ENCODE measurements at places on chromosomes 11 and 22.

DNA sequence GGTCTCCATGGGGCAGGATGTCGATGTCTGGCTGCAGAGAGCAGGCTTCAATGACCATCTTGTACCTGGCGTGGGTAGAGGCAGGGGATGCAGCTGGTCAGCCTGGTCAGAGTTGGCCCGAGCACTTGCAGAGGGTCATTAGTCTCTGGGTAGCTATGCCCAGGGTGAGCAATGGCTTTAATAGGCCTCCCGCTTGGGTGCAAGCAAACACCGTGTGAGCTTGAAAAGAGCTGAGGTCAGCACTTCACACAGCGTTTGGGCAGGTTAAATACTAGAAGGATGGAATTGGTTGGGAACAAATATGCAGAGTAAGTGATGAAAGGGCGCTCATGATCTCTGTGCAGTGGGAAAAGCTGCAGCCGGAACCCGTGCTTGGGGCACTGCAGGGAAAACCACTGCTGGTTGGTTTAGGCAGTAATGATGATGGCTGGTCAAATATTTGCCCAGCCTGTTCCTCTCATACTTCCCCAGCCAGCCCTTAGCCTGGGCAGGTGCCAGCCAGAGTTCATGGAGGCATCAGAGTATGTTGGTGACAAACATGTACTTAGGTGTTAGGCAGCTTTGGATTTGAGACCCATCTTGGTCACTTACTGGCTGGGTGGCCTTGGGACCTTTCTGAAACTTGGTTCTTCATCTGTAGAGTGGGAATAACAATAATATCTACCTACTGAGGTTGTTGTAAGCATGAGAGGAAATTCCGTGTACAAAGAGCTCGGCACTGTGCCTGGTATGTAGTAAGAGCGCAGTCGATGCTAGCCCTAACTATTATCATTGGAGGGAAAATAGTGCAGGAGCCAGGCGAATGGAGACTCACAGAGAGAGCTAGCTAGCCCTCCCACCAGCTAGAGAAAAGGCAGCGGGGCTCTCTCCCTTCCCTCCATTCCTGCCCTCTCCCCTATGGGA lies 25.2 kb upstream of the KCNJ11 start:
- no peak for DNase-seq

DNA sequence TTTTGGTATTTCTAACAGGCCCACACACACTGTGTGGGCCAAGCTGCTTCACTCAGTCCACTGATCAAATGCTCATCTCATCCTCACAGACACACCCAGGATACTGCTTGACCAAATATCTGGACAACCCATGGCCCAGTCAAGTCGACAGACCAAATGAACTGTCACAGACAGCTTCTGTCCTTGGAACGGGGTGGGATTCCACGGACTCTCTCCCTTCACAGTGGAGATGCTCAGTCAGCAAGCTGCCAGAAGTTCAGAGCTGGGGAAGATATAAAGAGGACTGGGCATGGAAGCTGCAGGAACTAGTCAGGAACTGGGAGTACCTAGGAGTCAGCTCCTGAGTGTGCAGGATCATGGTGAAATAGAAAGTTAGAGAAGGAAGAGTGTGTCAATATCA lies 34.6 kb upstream of the CD81 start:
- no peak for DNase-seq

DNA sequence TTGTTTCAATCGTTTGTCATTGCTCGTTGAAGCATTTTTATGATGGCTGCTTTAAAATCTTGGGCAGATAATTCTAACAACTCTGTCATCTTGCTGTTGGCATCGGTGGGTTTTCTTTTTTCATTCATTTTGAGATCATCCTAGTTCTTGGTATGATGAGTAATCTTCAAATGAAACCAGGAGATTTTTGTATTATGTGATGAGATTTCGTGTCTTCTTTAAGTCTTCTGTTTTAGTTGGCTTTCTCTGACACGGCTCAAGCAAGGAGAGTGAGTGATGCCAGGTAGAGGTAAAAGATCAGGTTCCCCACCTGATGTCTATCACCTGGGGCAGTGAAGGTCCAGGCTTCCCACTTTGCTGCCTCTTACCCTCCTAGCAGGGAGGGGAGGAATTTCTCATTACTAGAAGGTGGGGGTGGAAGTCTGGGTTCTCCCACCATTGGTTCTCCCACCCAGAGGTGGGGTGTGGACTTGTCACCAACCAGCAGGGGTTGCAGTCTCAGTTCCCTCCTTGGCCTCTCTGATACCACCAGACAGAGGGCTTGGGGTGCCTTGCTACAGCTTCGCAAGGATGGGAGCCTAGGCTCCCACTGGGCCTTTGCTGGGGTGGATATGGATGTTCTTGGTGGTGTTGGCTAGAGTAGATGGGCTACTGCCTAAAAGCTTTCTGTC lies 12.9 kb downstream of the CDC45 start:
- DNase-seq: no peak

DNA sequence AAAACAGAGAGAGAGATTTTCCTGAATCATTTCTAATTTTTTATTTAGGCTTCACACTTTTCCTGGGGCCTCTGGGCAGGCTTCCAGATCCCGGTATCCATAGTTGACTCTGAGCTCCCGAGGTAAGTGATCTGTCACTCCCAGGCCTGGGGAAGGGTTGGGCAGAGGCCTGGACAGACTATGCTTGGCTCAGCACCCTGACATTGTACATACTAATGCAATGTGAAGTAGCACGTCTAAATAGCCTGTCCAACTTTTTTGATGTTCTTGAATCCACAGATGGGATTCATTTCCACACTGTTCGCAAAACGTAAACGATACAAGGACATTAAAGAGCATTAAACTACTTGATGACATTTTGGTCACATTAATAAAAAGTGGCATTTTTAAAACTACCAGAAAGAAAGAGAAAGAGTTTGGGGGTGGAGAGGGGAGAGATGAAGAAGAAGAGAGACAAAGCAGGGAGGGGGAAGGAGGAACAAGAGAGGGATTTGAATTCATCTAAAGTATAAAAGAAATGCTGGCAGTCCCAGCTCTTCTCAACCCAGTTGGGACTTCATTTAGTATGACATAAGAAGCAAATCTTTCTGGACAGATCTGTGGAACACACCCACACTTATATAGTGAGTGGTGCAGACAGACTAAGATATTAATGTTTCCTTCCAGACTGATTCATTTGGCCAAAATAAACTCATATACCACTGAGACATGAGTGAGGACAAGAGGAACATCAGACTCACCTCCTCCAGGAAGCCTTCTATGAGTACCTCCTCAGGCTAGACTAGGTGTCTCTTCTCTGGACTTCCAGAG lies 514.2 kb downstream of the SOX6 start:
- no peak for DNase-seq

DNA sequence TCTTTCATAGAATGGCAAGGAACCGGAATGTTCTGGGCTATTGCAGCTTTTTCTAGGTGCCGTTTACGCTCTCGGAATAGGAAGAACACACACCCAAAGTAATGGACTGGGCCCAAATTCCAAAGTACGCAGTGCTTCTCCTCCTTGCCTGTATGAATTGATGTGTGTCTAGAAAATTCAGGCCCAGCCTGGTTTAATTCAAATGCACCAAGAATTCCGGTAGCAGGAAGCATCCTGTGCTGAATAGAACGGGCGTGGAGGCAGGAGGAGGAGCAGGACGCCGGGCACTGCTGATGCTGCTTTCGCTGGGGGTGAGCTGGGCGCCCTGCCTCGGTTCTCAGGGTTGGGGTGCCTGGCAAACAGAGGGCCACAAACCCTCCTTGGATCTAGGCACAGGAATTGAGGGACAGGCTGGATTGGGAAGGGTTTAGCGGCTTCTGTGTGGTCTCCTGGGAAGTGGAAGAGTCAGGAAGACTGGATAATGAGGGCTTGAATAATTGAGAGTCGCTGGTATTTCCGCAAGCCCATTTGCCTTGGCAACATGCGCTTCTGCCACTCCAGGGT lies 2.0 kb downstream of the PARVB start:
- no peak for DNase-seq

DNA sequence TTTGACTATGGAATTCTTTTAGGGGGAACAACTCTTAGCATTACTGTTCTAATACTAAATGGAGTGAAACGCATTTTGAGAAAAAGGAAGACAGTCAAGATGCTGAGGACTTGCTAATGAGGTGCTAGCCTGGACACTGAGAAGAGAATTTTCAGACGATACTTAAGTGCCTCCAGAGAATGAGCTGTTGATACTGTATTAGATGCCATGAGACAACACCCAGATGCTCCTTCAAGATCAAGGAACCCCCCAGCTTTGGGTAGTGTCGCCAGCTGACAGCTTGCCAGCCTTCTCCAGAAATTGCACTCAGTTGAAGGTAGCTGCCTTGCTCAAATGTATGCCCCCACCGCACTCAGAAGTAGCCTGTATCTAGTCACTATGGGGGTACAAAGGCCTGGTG lies 52.5 kb upstream of the SLC36A4 start:
- DNase-seq: no peak

Data from HFFc6 (cell line).